ENCODE measurements at places on chromosomes 13 and 19.

- DNase-seq, result no peak
These were observed 13.2 kb downstream of the FUZ start for GRCh38 chr19:49799798-49800376.

- DNase-seq, result no peak
These were observed 452 bp downstream of the PIAS4 start for GRCh38 chr19:4007836-4008539.

GRCh38 chr13:21637296-21637695 lies 33.3 kb upstream of the MICU2 start:
- DNase-seq, result peak; percentile 45

GRCh38 chr19:39843919-39844793 lies 2.0 kb downstream of the FBL start:
- DNase-seq, result peak; percentile 2

DNA sequence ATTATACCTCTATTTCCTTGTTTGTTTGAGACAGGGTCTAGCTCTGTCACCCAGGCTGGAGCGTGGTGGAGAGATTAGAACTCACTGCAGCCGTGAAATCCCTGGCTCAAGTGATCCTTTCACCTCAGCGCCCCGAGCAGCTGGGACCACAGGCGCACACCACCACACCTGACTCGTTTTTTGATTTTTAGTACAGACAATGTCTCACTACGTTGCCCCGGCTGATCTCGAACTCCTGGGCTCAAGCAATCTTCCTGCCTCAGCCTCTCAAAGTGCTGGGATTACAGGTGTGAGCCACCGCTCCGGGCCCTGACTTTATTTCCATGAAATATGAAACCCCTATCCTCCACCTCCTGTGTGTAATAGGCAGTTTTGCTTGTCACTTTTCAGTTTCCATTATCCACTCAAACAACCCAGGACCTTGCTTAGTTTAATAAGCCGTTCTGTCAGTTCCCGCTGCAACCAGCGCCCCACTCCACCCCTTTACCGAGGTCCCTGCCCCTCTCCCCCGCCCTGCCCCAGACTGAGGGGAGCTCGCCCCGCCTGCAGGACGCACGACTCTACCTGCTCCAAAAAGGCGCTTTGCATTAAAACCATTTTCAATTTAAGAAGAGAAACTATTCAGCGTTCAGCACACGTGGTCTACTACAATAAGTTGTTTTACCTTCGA lies 16.9 kb downstream of the ZNF816 start:
- no peak for DNase-seq

GRCh38 chr13:59680429-59681024 lies 483.2 kb downstream of the DIAPH3 start:
- DNase-seq, result no peak

GRCh38 chr19:815079-815774 lies 6.5 kb downstream of the PLPPR3 start:
- no peak for DNase-seq

DNA sequence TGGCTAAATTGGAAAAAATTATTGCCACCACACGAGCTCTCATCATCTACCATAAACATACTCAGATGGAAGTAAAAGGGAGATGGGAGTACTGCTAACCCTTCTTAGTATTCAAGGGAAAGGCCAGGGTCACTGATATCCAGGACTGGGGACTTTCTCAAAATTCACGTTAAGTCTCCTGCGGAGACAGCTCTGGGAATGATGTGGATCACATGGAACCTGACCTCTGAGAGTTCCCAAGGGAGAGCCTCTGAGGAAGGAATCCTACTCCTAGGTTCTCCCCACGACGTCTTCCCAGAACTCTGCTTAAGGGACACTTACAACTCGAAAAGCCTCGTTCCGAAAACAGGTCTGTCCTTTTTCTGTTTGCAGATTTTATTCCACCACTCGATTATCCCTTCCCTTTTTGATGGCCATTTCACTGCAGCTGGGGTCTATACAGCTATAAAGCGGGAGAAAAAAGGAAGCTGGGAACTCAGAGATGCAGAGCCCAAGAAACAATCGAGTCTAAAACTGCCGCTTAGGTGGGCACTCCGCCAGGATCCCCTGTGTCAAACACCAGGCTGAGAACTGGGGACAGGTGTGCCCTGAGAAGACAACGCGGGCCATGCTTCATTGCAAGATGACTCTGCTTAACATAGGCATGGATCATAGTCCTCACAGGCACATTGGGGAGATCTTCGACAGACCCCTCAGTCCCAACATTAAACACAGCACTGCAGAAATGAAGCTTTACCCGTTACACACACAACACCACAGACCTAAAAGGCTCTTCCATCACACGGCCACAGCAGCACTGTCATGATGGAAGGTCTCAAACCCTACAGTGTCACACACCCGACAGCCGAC lies 823 bp upstream of the ZNF567 start:
- DNase-seq, result no peak

DNA sequence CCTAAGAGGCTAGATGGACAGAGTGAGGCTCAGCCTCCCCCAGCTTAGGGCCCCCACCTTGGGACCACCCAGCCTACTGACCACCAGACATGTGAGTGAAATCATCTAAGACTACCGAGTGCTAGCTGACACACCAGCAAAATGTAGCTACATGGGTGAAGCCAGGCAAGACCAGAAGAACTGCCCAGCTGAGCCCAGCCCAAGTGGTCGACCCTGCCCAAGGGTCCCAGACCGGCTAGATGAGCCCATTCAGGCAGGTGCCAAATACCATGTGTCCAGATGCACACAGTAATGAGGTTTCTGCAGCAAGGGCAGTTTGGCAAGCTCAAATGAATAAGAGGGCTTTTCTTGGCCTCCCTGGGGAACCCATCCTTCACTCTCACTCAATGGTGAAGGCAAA lies 56.6 kb downstream of the ZNF557 start:
- DNase-seq, result no peak

DNA sequence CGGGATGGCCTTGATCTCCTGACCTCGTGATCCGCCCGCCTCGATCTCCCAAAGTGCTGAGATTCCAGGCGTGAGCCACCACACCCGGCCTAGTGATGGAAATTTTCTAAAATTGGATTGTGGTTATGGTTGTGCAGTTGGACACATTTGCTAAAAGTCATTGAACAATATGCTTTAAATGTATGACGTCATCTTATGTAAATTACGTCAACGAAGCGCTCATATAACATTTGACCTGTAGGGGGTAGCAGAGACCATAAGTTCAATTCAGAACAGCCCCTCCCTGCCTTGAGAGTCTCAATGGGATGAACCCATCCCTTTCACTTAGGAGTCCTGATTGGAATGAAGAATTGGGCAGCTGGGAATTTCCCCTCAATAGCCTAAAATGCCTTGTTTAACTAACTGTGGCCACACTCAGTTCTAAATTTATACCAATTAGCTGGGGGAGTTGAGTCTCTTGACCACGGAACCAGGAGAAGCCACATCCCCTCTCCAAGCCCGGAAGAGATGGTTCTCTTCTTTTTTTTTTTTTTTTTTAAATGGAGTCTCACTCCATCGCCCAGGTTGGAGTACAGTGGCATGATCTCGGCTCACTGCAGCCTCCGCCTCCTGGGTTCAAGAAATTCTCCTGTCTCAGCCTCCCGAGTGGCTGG lies 15.2 kb upstream of the TLE6 start:
- peak; percentile 5 for DNase-seq

DNA sequence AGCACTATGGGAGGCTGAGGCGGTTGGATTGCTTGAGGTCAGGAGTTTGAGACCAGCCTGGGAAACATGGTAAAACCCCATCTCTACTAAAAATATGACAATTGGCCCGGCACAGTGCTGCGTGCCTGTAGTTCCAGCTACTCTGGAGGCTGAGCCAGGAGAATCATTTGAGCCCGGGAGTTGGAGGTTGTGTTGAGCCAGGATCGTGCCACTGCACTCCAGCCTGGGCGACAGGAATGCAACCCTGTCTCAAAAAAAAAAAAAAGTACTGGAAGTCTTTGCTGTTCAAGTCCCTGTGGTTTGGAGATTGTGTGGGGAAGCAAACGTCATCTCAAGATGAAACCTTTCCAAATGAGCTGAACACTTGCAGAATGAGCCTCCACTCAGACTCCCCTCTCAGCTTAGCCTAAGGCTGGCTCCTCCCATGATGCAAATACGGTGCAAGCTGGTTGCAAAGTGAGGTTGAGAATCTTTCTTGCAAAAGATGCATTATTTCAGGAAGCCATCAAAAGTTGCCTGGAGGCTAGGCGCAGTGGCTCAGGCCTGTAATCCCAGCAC lies 46.2 kb downstream of the MYO9B start:
- no peak for DNase-seq

- no peak for DNase-seq
These were observed 6.2 kb downstream of the NDUFA11 start for GRCh38 chr19:5897189-5897969.

GRCh38 chr13:62887046-62887445 lies 1471.4 kb upstream of the PCDH20 start:
- DNase-seq, result no peak

DNA sequence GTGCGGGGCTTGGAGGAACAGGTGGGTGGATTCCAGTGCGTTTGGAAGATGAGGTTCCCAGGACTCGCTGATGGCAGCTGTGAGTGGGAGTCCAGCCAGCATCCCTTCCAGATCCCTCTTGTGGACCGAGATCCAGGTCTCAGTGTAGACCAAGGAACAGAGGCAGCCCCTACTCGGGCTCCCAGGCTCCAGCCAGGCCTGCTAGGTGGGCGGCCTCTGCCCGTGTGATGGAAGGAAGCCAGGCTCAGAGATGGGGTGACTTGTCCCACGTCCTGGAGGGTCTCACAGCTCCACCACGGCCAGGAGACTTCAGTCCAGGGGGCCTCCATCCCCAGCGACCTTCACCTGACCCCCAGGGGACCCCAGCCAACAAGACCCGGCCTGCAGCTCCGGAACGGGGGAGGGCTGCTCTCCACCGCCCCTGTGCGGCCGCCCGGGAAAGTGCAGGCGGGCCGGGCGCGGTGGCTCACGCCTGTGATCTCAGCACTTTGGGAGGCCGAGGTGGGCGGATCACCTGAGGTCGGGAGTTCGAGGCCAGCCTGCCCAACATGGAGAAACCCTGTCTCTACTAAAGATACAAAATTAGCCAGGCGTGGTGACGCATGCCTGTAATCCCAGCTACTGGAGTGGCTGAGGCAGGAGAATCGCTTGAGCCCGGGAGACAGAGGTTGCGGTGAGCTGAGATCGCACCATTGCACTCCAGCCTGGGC lies 729 bp upstream of the MADCAM1 start:
- no peak for DNase-seq
